ENCODE measurements at places on chromosomes 6 and 20.

DNA sequence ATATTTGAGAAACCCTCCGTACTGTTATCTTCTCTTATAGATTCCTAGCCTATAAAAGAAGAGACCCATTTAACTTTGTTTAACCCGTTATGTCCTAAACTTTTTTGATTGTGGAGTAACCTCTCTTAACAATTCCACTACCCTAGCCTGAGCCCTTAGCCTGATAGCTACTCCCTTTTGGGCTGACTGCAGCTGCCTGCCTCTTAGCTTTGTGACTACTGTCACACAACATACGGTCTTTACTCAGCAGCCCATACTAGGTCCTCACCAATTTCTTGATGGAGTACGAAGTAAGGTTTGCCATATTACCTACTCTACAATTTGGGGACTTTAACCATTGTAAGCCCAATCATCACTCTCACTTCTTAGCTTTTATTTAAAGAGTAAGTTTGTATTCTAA is 72.7 kb downstream of the QRSL1 start:
- DNase-seq: no peak

DNA sequence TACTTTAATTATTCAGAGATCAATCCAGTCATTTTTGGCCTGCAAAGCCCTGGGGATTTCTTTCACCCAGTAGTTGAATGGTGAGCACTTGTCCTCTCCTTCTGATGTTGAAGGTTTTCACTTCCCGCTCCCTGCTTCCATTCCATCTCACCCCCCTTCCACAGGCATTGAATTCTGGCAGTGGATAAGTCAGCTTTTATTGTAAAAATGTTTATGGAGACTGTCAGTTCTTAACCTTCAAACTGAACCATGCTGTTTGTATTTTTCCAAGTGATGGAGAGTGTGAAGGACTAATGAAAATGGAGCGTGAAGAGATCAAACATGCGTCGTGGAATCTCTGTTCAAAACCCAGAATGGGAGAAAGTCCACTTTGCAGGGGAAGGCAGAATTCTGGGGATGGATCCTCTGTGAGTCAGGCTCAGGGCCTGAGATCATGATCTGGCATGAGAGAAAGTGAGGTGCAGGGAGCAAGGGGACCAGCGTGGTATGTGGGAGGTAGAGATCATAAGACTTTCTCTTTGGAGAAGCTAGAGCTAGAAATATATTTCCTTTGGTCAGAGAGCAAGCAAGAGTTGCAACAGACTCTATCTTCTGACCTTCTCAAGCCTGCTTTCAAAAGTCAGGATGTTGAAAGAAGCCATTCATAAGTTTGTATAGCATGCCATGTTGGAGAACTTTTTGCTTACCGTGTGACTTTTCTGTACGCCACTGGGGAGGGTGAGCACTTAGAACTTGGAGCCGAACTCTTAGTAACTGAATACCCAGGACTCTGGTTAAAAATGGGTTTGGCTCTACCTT is 30.2 kb downstream of the ISM1 start:
- DNase-seq: no peak

DNA sequence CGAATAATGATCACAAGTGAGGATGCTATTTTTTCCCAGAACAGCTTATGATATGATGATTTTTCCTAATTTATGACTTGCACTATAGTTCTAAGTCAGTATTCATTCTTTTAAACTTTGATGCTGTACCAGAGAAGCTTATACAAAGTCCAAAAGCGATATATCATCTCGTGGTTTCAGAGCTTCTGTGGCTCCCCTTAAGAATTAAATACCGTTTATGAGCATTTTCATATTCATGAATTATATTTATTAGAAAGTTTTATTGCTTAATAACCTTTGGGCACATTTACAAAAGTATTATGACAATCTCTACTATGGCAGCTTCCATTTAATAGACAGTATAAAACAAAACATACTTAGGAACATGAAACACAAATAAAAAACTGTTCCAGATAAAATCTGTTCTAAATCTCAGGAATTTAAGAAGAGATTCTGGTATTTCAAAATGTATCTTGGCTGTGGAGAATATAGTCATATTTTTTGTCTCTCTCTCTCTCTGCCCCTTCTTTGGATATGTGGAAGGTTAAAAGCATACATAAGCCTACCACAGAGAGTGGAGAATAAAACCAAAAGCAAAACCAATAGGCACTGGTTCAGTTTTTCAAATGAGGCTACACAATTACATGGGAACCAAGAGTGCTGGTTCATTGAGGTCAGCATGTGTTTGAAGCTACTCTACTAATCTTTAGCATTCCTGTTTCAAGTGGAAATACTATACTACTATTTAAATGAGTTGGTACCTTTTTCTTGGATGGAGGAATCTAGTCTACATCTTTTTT is 884.5 kb upstream of the GJE1 start:
- DNase-seq: no peak

DNA sequence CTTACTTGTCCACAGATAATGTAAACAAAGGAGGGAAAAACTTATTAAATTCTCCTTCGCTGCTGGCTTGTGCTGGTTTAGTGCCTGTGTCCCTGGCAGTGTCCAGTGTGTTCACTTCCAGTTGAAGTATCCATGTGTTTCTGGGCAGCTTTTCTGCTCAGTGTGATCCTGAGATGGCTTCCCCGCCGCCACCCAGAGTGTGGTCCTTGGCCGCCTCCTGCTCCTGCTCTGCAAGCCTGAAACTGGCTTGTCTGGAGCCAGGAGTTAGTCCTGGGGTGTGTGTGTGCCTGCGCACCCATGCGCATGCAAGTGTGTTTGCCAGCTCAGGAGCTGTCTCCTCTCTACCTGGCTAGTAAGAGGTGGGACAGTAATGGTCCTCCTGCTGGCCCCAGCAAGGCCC is 7.2 kb downstream of the BTBD3 start:
- no peak for DNase-seq

- peak; percentile 53 for DNase-seq
Measured at GRCh38 chr20:23937303-23938117, 51.1 kb downstream of the GGTLC1 start.

GRCh38 chr6:113344969-113345368 is 512.2 kb upstream of the MARCKS start:
- no peak for DNase-seq

GRCh38 chr20:5788385-5788895 is 38.2 kb downstream of the SHLD1 start:
- DNase-seq: peak; percentile 76

DNA sequence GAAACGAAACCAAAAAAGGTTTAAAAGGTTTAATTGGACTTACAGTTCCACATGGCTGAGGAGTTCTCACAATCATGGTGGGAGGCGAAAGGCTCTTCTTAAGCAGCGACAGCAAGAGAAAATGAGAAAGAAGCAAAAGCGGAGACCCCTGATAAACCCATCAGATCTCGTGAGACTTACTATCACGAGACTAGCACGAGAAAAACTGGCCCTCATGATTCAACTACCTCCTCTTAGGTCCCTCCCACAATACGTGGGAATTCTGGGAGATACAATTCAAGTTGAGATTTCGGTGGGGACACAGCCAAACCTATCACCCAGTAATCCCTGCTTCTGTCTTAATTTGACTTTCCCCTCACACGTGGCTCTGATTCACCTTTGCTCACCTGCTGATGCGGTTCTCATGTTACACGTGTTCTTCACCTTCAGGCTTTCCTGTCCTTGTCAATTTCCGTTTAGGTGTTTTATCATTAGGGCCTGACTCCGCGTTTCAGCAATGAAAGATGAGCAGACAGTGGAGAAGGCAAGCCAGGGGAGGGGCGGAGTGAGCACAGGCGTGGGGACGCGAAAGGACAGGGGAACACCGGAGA is 57.1 kb downstream of the AGPAT4 start:
- no peak for DNase-seq

- DNase-seq: no peak
Measured at GRCh38 chr6:16360365-16360764, 122.0 kb downstream of the GMPR start.
